Lower leg skin (tissue), 4 donors: ENCODE measurements at places on chromosomes 3 and 15.

GRCh38 chr3:156416846-156417558 is 137.9 kb downstream of the SSR3 start:
- DNase-seq = no peak

DNA sequence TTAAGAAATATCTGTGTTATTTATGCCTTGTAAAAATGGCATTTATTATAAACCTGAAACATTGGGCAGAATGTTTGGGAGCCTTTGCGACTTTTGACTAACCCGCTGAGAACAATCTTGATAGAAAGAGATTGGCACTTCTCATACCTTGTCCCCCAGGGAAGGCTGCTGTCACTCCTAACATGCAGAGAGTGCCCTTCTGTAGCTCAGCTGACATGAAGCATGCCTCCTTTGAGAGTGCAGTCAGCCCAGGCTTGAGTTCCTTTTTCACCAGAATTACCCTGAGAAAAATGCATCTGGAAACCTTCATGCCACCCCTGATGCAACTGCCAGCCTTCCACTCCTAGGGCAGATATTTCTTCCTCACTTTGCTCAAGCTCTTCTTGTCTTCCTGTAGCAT is 569.2 kb upstream of the ARPP21 start:
- DNase-seq = no peak

DNA sequence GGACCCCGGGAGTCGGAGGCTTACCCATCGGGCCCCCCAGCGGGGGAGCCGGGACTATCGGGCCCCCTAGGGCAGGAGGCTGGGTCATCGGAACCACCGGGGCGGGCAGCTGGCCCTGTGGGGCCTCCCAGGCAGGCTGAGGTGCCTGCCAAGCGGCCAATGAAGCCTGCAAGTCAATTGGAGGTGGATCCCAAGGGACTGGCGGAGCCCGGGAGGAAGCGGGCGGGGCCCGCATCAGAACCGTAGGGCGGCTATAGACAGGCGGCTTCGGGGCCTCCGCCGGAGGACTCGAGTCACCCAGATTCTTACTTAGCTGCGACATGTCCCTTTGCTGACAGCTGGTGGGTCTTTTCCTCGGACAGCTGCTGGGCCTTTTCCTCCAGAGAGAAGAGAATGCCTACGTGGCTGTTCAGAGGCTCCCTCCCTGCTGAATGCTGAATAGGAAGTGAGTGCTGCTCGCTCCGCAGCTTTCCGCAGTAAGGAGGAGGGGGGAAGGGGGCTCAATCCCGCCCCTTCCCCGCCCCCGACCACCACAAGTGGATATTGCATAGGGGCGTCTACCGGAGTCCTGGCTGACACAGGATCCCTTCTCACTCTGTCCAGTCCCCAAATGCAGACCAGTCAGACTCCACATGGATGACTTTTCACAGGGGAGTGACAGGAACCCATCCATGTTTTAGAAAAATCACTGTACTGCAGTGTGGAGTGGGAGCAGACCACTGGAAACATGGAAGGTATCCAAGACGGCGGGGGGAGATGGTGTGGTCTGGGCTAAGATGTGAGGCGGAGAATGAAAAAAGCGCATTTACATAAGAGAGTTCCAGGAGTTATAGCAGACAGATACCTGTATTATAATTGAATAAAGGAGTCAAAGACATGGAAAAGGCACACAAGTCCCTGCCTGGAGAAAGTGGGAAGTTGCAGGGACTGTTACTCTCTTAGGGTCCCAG is at the start of gene MAGEL2:
TSS of gene MAGEL2 (minus strand) at position 447 of the 950 bp plus-strand sequence. CDS start at position 322, 125 bp downstream.
- DNase-seq = no peak

GRCh38 chr15:51371266-51371665 is 29.8 kb downstream of the GLDN start:
- no peak for DNase-seq

DNA sequence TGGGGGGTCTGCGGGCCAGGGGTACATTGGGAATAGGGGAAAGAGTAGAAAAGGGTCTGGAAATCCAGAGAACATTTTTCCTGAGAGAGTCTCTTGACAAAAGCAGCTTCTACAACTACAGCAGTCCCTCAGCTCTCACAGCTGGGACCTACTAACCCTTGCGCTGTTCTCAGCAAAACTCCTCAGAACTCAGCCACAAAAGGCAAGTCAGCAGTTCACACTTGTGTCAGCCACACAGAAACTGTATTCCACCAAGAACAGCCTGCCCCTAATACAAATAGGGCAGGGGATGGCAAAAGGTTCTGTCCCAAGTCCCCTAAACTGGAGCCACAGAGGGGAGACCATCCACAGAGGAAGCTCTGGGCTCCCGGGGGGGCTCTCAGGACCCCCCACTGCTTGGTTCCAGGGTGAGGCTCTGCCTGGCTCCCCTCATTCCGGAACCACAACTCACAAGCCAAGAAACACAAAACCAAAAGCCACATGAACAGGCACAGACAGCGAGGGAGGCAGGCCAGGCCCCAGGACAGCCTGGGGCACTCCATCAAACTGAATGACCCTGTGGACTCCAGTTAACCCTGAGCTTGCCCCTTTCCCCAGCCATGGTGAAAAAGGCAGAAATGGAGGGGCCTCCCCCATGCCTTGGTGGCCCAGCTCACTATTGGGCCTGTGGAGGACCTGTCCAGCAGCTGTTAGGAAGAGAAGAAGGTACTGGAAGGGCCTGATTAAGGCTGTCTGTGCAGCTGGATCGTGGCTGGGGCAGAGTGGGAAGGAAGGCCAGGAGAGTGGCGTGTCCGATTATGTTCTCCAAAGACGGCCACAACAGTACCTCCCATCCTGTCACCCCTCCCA is 162.0 kb downstream of the CHSY1 start:
- no peak for DNase-seq

GRCh38 chr15:67824197-67824968 is 926 bp upstream of the SKOR1 start:
- no peak for DNase-seq

- peak; percentile 91 for DNase-seq
These were observed 730 bp upstream of the ZNF710 start for GRCh38 chr15:90000186-90001001.

DNA sequence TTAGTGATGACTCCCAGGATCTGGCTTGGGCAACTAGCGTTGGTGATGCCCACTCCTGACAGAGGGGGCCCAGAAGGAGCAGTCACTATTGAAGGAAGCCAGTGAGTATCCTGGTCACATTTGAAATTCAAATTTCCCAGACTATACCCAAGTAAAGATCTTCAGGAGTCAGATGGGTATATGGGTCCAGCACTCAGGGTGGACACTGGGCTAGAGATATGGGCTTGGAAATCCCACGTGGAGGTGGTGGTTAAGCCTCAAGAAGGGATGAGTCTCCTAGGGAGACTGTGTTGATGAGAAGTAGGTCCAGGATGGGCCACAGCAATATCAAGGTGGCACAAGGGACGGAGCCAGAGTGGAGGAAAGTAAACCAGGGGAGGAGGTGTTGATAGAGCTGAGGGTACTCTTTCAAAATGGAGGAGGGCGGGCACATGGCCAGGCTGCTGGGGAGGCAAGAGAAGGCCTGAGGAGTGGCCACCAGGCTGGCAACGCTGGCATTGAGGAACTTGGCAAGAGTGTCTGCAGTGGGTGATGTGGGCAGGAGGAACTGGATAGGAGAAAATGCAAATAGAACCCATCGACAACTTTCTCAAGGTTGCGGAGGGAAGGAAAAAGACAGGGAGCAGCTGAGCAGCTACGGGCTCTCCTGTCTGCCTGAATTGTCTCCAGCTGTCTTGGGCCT is 3.7 kb upstream of the SLCO2A1 start:
- DNase-seq = no peak

DNA sequence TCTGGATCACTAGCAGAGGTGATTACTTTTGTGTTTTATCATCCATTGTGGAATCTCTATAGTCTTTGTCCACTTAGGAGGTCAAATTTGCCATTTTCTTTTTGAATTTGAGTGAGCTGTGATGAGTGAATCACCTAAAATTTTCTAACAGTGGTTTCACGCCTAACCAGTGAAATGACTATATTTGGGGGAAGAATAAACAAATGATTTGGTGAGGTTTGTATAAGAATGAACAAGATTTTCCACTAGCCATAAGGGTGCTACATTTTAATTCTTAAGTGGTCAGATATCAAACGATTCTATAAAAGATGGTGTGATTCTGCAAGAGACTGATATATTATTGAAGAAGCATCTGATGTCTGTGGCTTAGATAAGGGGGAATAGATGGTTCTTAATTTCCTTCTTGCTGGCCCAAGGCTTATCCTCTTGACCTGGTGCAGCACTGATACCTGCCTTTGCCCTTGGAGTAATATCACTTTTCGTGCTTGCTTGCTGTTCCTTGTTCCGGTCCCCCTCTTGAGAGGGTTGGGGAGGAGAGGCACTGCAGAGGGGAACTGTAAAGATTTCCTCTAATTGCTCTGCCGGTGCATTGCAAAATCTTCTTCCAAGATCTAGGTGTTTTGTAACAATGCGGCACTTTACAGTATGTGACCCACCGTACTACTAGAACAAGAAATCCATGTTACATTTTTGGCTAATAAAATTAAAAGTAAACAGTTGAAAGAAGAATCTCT is 14.5 kb downstream of the C3orf20 start:
- DNase-seq = no peak

GRCh38 chr3:111521891-111522290 is 20.1 kb upstream of the CD96 start:
- DNase-seq = no peak

- DNase-seq = no peak
These were observed 1090.9 kb downstream of the TBL1XR1 start for GRCh38 chr3:176106380-176106779.

- DNase-seq = no peak
These were observed 114.9 kb downstream of the IQCH start for GRCh38 chr15:67369359-67369998.

- no peak for DNase-seq
These were observed 51.2 kb downstream of the CFAP20DC start for GRCh38 chr3:58998476-58999117.

GRCh38 chr3:34399401-34399800 is 601.0 kb downstream of the PDCD6IP start:
- DNase-seq = no peak

DNA sequence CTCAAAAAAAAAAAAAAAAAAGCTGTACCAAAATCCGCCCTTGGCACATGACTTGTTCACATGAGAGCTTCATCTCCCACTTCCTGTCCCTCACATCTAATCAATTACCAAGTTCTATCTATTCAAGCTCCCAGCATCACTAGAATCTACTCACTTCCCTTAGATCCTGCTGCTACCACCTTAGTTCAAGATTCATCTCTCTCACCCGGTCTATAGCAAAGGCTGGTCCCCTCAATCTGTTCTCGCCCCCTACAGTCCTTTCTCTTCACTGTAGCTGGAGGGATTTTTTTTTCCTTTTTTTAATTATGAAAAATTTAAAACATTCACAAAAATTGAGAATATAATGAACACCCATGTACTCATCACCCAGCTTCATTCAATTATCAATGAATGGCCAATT is 16.7 kb upstream of the GPR160 start:
- no peak for DNase-seq

DNA sequence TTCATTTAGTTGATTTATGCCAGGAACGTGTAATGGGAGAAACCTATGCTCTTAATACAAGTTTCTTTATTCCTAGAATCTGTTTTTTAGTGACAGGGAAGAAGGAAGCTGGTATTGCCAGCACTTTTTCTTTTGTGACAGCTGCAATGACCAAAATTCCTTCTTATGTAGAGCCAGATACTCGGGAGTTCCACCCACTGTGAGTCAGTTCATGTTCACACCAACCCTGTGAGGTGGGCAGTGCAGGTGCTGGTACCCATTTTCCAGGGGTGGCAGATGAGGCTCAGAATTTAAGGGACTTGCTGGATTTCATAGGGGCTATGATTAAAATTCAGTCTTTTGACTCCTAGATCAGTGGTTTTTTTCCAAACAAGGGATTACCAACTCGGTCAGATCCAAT is 34.7 kb downstream of the OXNAD1 start:
- DNase-seq = no peak

- DNase-seq = no peak
These were observed 2.6 kb upstream of the AGBL1 start for GRCh38 chr15:86077070-86077469.

GRCh38 chr3:52930748-52931147 is 33.4 kb upstream of the STIMATE start:
- no peak for DNase-seq

- DNase-seq = peak; percentile 68
These were observed 195.1 kb downstream of the UBE3A start for GRCh38 chr15:25243800-25244097.

DNA sequence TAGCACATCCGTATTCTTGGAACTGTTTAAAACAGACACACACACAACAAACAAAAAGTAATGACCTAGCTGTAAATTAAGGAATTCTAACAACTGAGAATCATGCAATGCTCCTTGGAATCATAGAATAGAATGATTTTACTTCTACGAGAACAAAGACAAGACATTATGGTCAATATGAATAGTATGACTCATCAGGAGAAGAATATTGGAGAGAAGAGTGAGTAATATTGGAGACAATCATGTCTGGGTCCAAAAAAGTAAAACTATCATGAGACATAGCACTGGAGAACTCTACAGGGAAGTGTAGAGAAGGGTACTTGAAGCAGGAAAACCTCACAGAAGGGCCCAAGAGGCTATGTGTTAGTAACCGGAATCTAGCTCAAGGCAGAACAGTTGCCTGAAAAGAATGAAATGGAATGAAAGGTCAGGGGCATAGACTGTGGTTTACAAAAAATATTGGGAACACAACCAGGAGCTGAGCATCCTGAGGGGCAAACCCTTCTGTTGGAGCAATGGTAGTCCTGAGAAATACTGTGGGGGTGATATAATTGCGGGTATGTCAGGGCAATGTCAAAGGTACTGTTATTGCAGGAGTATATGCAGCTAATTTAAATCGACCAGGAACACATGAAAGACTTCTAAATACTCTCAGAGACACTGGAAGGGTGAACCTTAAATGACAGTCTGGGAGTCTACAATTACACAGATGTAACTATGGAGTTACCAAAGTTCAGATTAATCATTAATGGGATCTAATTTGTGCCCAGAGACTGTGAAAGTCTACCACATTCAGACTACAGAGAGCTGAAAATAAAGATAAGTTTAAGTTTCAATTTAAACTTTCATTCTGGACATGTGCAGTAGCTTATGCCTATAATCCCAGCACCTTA is 201.2 kb downstream of the BCHE start:
- DNase-seq = no peak

DNA sequence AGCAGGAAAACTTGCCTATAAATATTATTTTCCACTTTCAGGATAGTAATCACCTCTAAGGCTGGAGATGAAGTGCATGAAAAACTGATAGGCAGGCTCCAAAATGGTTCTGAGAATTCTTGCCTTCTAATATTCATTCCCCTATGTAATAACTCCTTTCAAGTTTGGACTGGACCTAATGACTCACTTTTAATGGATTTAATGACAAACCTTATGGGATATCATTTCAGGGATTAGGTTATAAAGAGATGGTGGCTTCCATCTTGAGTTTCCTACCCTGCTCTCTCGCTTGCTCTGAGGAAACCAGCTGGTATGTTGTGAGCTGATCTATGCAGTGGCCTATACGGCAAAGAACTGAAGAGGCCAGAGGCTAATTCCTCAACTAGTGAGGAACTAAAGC is 192.0 kb downstream of the BCHE start:
- no peak for DNase-seq

- DNase-seq = no peak
These were observed 259.0 kb downstream of the MECOM start for GRCh38 chr3:169404520-169404890.
